ENCODE measurements at places on chromosomes 7 and 10. TPM values are rescaled to one million over a fixed set of nuclear protein-coding genes. Genes with fewer than 3 reads are reported as not detected.
A peak's percentile ranks its signal among the peaks of the same experiment; 100 is the strongest.

KRIT1 gene
- 38.1 TPM for total RNA-seq

VIPR2 gene
- 5.0 TPM for total RNA-seq

DNA sequence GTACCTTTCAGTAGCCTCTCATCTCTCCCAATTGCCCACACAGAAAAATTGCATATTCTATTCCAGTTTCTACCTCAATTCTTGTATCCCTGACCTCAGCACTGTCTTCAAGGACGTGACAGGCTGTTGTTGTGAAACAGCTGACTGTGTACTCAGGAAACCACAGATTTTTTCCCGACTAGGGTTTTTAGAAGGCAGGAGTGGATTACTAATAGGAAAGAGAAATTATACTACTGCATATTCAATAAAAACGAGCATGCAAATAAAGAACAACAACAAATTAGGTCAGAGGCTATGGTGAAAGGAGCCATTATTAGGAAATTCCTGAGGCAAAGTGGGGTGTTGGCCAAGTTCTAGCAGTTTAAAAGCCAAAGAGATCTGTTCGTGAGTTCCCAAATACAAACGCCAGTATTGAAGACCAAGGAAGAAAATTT, 93.4 kb downstream of the DOCK4 start:
- no peak for DNase-seq

ACSM6 gene
- not detected for total RNA-seq

- DNase-seq, result no peak
Measured at GRCh38 chr7:41261080-41261479, 441.8 kb downstream of the INHBA start.

DNA sequence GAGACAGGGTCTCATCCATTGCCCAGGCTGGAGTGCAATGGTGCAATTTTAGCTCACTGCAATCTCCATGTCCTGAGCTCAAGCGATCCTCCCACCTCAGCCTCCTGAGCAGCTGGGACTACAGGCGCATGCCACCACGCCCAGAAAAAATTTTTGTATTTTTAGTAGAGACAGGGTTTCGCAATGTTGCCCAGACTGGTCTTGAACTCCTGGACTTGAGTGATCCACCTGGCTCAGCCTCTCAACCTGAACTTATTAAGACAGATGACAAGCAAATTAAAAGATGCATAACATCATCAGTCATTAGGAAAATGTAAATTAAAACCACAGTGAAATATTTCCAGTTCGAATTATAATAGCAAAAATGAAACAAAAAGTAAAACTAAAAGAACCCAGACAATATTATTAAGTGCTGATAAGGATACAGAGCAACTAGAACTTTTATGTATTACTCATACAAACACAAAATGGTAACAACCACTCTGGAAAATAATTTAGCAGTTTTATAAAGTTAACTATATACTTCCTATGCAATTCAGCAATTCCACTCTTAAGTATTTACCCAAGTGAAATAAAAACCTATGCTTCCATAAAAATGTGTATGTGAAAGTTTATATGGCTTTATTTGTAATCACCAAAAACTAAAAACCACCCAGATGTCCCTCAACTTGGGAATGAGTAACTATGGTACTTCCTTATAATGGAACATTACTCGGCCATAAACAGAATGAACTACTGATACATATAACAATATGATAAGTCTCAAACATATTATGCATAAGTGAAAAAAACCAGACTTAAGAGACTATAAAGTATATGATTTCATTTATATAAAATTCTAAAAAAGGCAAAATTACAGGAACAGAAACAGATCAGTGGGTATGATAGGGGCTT, 15.3 kb downstream of the ZFAND4 start:
- DNase-seq, result no peak

GRCh38 chr10:4532976-4533375, 293.0 kb upstream of the AKR1E2 start:
- no peak for DNase-seq

MEIG1 gene
- total RNA-seq, result not detected

ASB15 gene
- total RNA-seq, result not detected

DNA sequence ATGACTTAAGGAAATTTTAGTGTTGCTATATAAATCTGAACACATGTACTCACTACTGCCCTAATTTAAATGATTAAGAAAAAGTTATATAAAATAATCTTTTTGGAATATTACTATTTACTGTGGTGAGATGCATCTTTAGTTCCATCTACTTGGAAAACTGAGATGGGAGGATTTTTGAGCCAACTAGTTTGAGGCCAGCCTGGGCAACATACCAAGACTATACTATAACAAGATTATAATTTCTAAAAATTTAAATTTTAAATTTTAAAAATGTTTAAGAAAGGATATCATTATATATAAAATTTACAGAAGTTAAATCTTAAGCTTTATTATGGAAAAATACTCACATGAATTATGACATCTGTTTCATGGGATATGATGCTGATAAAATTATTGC, 530.8 kb upstream of the IGFBP3 start:
- DNase-seq, result no peak

DNA sequence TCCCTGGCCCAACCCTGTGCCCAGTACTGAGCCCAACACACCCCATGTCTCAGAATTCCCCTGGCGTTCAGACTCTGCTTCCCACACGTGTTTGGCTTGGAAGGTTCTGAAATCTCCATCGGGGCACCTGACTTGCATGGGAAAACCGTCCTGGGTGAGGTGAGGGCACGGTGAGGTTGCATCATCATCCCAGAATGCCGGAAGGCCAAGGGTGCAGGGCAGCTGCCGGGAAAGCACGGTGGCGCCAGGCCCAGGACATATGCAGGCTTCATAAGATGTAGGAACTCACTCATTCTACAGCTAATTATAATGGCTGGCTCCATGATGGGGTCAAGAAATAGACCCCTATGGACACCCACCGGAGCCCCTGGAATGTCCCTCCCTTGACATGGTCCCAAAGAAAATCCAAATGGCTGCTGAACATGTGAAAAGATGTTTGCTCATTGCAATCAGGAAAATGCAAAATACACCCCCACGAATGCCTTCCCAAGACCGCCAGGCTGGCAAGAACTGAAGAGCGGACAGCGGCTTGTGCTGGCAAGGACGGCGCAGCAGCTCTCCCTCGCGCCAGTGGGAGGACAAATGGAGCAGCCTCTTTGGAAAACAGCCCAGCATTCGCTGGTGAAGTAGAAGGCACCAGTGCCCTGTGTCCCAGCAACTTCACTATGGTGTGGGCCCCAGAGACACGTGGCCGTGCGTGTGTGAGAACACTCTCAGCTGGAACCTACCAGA, 2.3 kb downstream of the KNDC1 start:
- DNase-seq, result peak; percentile 47

DNA sequence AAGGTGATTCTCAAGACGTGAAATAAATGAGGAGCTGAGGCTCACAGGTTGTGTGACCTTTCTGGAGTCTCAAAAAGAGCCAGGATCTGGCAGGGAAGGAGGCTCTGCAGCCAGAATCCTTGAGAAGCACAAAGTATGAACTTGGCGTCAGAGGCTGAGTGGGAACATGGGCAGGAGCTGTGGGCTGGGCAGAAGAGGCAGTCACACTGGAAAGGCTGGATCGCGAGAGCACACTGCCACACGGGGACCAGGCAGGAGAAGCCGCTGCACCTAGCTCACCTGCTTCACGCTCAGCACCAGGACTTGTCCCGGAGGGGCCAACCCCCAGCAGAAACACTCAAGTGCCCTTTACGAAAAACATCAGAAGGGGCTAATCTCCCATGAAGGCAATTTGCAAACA, 535.0 kb downstream of the TNS3 start:
- DNase-seq, result no peak

GRCh38 chr10:117987244-117987909, 59.4 kb downstream of the RAB11FIP2 start:
- no peak for DNase-seq

DNA sequence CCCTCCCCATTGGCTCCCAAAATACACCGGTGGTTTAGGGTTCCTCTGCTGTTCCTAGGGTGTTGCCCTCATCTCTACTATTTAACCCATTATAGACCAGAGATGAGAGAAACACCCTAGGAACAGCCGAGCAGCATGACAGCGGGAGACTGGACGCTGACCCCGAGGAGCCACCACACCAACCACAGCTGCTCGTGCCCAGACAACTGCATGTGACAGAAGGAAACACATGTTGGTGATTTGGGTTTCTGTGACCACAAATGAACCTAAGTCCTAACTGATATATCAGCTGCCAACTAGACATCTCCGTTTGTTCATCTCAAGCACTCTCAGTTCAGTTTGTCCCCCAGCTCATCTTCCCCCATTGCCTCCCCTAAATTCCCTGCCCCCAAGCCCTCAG, 13.4 kb downstream of the CFAP43 start:
- no peak for DNase-seq

DNA sequence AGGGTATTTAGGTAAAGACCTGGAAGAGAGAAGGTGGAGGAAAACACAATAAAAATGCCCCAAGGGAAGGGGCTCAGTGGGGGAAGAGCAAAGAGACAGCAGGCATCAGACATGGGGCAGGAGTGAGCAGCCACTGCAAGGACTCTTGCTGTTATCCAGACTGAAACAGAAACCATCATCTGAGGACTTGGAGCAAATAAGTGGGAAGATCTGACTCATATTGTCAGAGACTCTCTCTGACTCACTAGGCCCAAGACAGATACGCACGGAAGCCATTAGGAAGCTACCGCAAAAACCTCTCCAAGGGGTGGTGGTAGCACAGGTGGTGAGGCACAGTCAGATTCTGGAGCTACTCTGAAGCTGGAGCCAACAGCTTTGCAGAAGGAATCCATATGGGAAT, 110.7 kb downstream of the RNF32 start:
- DNase-seq, result no peak

DBNL gene
- total RNA-seq, result 91.0 TPM

DNA sequence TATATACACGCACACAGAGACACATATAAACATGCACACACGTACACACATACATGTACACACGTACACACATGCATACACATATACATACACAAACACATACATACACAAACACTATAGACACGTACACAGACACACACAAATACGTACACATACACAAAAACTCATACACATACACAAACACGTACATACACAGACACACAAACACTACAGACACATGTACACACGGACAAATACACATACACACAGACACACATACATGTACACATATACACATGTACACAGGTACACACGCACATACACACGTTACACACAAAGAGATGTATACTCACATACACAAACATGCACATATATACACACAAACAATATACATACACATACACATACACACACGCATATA, 35.2 kb upstream of the GTF2IRD1 start:
- no peak for DNase-seq

- DNase-seq, result no peak
Measured at GRCh38 chr10:122252805-122253204, 18.3 kb upstream of the BTBD16 start.

DNA sequence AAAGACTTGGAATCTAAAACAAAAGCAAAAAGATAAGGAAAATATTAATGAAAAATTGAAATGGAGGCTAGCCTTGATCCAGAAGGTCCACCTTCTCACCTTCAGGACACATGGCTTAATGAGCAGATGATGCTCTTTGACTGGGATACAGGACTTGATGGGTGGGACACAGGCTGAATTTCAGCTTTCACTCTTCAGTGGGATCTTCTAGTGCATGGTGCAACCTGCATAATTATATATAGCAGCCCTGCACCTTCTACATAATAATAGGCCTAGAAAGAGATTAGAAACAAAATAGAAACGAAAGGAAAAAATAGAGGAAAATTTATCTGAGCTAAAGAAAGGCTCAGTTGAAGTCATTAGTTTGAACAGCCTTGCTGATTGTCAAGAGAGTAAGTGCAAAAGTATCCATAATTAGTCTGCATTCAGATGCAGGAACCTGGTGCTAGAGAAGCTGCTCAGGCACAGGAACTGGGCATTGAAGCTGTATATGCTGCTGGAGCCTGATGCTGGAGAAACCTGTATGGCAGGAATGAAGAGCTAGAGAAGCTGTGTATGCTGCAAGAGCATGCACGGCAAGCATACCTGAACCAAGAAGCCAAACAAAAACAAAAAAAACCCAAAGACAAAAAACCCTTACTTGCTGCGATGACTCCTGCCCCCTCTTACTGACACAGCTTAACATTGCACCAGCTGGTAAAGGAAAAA, 19.4 kb downstream of the MKLN1 start:
- no peak for DNase-seq

GRCh38 chr10:121886997-121887622, 40.7 kb downstream of the ATE1 start:
- DNase-seq, result no peak

LIPK gene
- not detected for total RNA-seq

NYAP1 gene
- total RNA-seq, result 1.4 TPM
